Cerebellar nuclear complex (tissue), 1 donor: ENCODE measurements at places on chromosomes 1 and 21.

DNA sequence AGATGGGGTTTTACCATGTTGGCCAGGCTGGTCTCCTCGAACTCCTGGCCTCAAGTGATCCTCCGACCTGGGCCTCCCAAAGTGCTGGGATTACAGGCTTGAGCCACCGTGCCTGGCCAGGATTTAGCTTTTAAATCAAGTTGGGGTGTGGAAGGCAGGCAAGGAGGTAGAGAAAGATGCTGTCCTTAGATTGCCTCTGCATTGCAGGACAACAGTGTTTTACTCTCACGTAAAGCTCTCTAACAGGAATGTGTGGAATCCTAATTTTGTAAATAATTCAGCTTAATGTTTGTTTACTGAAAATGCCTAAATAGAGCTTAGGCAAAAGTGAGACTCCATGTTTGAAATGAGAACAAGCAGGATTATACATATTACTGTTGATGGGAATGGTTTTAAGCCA is 29.5 kb upstream of the TGFB2 start:
- DNase-seq: no peak

- no peak for DNase-seq
Observed at GRCh38 chr1:51897699-51898031, 19.1 kb upstream of the NRDC start.

DNA sequence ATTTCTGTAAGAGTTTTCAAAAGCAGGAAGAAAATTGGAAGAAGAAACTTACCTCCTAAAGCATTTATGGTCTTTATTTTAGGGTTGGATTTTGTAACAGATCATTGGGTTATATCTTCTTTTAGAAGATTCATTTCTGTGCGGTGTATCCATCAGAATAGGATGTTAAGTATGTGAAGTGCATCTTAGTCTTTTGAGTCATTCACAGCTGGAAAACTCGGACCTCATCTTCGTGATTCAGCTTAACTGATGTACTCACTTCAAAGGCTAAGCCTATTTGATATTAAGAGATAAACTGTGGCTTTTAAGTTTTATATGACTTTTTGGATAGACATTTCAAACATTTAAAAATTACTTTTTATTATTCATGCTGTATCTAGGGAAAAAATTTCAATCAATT is 56.3 kb downstream of the GIPC2 start:
- DNase-seq: no peak

GRCh38 chr1:208410409-208410808 is 166.2 kb upstream of the PLXNA2 start:
- no peak for DNase-seq
